ENCODE measurements at places on chromosomes 16 and 17.
A peak's percentile ranks its signal among the peaks of the same experiment; 100 is the strongest.

- no peak for DNase-seq
Observed at GRCh38 chr16:72241930-72242329, 70.0 kb upstream of the PMFBP1 start.

DNA sequence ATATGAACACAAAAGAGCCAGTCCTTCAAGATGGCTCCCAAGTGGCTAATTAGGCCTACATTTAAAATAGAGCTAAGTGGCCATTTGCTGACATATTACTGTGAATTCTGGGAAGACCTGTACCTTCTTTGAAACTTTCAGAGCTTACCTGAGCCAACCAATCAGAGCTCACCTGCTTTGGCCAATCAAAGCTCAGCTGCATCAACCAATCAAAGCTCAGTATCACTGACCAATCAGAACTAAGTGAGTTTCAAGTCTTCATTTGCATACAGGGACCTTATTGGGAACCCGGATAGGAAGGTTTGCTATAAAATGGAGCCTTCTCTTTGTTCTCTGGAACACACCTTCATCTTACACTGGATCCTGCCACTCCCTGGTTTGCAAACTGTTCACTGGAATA lies 63.7 kb downstream of the FOXL1 start:
- no peak for DNase-seq

DNA sequence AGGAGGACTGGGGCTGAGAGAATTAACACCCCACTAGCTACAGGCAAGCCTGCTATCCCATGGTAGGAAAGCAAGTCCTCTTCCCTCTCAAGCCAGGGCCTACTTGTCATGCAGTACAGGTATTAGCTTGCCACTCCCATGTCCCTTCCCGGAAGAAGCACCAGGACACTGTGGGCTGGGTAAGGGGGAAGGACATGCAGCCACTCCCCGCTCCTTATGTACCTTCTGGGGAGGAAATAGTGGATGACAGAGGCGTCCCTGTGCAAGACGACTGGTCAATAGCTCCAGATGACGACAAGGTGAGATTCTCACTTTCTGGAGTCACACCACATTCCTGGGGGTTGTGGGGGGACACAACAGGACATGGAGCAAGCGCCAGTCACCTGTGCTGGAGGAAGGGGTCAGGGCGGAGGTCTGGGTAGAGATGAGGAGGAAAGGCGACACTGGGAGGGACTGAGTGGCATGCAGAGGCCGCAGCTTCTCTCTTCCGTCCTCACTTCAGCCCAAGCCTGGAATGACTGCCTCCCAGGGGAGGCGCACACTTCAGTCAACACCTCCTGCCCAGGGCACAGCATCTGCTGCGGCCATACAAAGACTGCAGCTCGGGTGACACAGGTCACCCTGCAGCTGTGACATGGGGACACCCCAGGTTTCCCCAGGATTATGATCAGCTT lies 15.1 kb upstream of the FOXJ1 start:
- no peak for DNase-seq

- DNase-seq: peak; percentile 46
Observed at GRCh38 chr17:42276359-42276608, at the start of gene STAT5B. TSS of gene STAT5B (minus strand) at chr17:42276391. CDS start at chr17:42232127, 44,264 bp downstream.

DNA sequence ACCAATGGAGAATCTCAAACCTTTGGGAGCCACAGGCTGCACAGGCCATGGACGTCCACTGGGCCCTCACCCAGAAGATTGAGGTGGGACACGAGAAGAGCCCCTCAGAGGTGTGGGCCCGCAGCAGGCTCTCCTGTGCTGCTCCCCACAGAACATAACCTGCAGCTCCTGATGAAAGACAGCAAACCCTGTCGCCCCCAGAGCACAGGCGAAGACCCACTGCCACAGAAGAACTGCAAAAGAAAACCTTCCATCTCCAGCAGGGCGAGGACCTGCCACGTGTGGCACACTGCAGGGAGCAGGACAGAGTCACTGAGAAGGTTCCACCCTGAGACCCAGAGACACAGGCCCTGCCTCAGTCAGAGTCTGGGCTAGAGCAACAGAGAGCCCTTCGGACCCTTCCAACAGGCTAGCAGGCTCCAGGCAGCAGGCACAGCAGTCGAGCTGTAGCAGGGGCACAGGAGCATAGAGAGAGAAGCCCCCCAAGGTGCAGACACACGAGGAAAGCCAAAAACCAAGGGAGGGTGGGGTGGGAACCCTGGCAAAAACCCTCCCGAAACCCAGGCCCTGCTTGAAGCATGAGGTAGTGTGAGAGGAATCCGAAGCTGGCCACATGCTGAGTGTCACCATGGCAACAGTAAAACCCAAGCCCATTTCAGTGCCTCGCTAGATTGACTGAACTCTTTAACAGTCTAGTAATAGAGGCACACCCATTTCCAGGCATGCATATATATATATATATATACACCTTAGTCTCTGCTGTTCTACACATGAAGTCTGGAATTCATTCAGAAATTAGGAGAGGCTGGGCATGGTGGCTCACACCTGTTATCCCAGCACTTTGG lies 60.0 kb upstream of the CHMP6 start:
- DNase-seq: no peak

- no peak for DNase-seq
Observed at GRCh38 chr16:1887711-1888354, 15.9 kb upstream of the MEIOB start.

DNA sequence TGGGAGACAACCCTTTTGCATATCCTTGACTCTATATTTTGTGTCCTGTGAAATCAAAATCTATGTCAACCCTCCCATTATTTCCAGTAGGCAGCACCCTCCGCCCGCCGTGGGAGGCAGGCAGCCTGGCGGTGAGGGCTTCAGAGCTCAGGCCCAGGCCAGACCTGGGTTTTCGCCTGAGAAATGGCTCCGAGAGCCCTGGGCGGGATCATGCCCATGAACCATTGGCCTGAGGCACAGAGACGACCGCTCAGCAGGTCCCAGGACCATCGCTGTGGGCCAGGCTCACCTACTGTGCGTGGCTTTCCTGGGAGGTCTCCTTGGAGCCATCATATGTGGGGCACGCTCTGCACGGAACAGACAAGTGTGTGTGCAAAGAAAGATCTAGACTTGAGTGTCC lies 6.3 kb upstream of the SLC38A8 start:
- DNase-seq: no peak

- DNase-seq: no peak
Observed at GRCh38 chr17:51507444-51507843, 247.1 kb downstream of the UTP18 start.

- no peak for DNase-seq
Observed at GRCh38 chr16:23802776-23803175, 33.0 kb upstream of the PRKCB start.

DNA sequence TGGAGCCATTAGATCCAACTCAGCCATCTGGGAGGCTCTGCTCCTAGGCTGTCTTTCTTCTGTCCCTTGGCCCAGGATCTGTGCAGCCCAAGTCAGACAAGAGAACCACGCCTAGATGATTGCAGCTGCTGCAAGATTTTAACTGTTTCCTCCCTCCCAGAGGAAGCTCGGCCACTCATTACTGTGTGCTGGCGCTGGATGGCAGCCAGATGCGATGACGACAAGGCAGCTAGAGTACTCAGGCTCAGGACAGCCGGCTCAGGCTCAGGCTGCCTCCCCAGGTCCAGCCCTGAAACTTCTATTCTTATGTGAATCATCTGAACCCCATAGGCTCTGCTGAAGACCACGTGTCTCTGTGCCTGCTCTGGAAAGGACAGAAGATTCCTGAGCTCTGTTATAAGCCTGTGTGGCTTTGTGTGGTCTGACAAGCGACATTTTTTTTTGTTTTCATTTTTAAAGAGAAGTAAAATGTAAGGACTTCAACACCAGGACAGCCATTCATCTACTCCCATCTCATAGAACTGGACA lies 32.1 kb upstream of the FBXW10B start:
- no peak for DNase-seq

- no peak for DNase-seq
Observed at GRCh38 chr17:4003501-4004421, 39.5 kb upstream of the ATP2A3 start.

DNA sequence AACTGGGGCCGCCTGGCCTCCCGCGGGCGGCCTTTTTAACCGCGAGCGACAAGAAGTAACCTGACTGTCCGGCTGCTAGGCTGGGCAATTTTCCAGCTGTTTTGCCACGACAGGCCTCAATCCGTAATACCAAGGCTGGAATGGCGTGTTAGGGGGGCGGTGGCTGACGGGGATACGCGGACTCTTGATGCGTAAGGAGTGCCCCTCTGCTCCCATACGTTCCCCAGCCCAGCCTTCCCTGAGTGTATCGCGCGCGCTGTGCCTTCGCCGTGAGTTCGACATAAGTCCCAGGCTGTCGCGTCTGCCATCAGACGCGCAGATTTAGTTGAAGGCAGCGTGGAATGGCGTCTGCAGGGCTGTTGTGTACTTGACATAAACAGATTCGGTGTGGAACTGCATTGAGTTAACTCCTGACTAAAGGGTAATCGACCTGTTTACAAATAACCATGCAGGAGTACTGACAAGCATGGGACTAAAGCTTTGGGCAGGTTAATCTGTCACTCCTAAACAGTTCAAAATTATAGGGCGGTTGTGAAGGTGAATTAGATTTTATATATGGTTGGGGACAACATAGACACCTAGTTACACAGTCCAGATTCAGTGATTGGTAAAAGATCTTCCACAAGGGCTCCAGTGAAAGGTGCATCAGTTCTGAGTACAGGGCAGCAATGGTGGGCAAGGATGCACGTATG lies 16.6 kb upstream of the ERN1 start:
- peak; percentile 20 for DNase-seq

GRCh38 chr17:75069783-75070182 lies 18.0 kb upstream of the SLC16A5 start:
- no peak for DNase-seq

GRCh38 chr17:39950871-39951348 lies 11.9 kb upstream of the GSDMA start:
- no peak for DNase-seq

- no peak for DNase-seq
Observed at GRCh38 chr16:50861970-50862411, 120.1 kb downstream of the CYLD start.

DNA sequence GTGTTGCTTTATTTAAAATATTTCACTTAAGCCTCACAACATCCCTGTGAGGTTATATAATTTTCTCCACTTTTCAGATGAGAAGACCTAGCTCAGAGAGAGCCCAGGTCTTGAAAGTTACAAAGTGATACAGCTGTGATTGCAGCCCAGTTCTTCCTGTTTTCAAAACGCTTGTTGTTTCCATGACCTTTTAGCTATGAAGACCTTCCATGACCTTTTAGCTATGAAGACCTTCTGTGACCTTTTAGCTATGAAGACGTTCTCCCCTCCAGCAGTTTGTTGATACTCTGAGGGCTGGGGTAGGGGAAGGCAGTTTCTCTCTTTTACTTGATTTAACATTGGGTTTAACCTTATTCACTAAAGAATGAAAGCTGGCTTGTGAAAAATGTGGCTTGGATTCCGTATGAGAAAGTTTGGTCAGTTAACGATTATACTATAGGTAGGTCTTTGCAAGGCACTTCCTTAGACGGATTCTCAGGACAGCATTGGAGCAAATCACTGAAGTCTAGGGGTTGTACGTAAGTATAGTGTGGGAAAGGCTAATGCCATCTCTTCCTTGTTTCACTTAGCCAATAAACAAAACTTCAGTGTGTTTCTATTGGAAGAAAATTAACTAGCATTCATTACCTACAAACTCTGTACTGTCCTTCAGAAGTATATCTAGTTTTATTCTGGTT lies 20.7 kb downstream of the PHKB start:
- DNase-seq: no peak

DNA sequence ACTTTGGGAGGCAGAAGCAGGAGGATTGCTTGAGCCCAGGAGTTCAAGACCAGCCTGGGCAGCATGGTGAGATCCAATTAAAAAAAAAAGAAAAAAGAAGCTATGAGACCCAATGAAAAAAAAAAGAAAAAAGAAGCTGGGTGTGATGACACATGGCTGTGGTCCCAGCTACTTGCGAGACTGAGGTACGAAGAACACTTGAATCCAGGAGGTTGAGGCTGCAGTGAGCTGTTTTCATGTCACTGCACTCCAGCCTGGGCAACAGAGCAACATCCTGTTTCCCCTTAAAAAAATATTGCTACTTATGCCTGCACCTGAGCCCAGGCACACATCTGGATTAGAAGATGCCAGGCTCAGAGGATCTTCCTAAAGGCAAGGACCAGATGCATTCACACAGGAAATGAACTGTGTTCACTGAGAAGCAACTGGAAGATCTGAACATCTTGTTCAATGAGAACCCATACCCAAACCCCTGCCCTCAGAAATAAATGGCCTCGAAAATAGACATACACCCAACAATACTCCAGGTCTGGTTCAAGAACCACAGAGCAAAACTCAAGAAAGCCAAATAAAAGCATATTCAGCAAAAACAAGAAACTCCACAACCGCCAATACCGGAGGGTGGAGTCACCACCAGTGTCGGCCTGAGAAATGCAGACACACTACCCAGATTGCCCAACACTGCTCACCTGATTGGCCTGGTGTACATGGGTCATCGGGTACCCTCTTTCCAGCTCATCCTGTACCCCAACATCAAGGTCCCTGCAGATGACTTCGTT lies 4.4 kb downstream of the RNF135 start:
- no peak for DNase-seq

- DNase-seq: no peak
Observed at GRCh38 chr16:67150833-67151396, at the start of gene B3GNT9. TSS of gene B3GNT9 (minus strand) at chr16:67150998. CDS start at chr16:67150485, 513 bp downstream.

DNA sequence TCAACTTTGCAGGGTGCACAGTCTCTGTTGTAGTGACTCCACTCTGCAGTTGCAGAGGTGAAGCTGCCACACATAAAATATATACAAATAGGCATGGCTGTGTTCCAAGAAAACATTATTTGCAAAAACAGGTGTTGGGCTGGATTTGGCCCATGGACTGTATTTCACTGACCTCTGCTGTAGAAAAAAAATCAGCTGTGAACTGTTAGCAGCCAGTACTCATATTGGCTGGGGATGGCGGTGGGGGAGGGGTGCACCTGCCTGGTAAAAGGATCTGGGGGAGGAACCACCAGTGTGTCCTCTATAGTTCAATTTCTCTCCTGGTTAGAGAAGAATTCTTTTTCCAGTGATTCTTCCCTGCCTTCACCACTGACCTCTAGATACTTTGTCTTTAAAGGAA lies 50.0 kb downstream of the SHISA9 start:
- DNase-seq: no peak

DNA sequence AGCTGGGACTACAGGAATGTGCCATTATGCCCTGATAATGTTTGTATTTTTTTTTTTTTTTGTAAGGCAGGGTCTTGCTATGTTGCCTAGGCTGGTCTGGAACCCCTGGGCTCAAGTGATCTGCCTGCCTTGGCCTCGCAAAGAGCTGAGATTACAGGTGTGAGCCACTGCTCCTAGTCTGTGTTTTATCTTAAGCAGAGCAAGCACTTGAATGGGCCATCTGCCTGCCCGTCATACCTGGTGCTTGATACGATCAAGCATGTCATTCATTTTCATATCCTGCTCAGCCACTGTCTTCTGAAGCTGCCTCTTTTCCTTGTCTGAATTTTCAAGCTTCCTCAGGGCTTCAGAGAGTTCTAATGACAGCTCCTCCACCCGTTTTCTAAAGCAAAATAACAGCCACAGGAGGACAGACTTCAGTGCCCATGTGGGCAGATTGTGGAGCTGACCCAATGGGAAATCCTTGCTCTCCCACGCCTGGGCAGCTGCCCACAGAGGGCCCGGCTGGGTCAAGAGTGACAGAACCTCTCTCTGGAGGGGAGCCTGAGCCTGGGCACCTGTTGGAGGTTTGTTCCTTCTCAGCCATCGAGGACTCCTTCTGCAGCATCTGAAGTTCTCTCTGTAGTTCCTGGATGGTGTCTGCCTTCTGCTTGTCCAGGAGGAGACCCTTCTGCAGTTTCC lies 36.5 kb downstream of the DHX38 start:
- DNase-seq: no peak
